Heart right ventricle (tissue), 16 donors: ENCODE measurements at places on chromosomes 12 and 14. TPM values are rescaled to one million over a fixed set of nuclear protein-coding genes. Genes with fewer than 3 reads are reported as not detected.
A peak's percentile ranks its signal among the peaks of the same experiment; 100 is the strongest.

The TOMM20L gene
- total RNA-seq = not detected

The ACACB gene
- total RNA-seq = 230 TPM

The ZDHHC22 gene
- total RNA-seq = not detected

- no peak for DNase-seq
Observed at GRCh38 chr14:98510392-98510791, 761.6 kb downstream of the BCL11B start.

The SLCO1B3 gene
- total RNA-seq = not detected

DNA sequence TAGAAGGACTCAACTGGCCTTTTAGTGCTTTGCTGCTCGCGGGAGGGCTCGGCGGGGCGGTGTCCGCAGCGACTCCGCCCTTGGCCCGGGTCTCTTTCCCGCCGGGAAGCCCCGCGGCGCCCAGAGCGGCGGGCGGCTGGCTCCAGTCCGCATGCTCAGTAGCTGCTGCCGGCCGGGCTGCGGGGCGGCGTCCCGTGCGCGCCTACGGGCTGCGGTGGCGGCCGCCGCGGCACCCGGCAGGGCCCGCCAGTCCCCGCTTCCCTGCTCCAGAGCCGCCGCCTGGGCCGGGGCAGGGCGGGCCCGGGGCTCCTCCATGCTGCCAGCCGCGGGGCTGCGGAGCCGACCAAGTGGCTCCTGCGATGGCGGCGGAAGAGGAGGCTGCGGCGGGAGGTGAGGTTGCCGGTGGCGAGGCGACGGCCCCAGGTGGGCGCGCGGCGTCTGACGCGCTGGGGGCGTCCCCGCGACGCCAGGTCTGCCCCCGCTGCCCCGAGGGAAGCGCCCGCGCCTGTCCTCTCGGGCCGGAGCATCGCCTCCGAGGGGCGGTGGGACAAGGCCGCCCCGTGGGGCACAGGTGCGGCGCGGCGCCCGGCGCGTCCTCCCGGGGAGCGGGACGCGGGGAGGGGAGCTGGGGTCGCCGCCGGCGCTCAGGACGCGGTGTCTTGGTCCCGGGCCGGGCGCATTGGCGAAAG, at the start of gene BMAL2:
TSS of gene BMAL2 (plus strand) at position 123 of the 689 bp plus-strand sequence. CDS start at position 360, 237 bp downstream.
- peak; percentile 46 for DNase-seq

The CRACR2A gene
- 6.2 TPM for total RNA-seq

DNA sequence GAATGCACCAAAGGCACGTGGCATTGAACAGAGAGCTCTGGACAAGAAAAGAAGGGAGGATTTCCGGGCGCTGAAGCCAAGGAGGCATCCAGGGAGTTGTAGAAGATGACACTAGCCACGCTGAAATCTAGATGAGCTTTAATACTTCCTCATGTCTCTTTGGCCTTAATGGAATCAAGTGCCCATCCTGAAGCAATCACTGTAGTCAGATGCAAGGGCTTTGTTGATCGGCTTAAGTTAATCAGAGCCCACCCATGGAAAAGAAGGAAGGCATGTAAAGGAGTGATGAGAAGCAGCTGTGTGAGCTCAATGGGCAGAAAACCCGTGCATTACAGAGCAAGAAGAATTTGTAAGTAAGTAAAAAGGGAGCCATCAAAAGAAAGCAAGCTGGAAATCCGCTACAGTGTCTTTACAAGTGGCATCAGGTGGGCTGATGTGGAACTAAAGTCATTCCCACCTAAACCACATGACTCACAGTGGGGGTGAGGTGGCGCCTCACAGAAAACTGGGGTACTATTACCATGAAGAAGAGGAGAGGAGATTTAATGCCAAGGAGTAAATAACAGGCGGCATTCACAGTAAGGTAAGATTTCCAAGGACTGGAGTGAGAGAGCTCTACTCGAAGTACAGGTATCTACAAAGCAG, 48.4 kb downstream of the NDUFA12 start:
- DNase-seq = no peak

- no peak for DNase-seq
Observed at GRCh38 chr14:42224053-42224888, 617.6 kb downstream of the LRFN5 start.

- peak; percentile 64 for DNase-seq
Observed at GRCh38 chr12:120903412-120904196, 554 bp downstream of the SPPL3 start.

The PCK2 gene
- total RNA-seq = 0.75 TPM

The TPPP2 gene
- total RNA-seq = 1.2 TPM

DNA sequence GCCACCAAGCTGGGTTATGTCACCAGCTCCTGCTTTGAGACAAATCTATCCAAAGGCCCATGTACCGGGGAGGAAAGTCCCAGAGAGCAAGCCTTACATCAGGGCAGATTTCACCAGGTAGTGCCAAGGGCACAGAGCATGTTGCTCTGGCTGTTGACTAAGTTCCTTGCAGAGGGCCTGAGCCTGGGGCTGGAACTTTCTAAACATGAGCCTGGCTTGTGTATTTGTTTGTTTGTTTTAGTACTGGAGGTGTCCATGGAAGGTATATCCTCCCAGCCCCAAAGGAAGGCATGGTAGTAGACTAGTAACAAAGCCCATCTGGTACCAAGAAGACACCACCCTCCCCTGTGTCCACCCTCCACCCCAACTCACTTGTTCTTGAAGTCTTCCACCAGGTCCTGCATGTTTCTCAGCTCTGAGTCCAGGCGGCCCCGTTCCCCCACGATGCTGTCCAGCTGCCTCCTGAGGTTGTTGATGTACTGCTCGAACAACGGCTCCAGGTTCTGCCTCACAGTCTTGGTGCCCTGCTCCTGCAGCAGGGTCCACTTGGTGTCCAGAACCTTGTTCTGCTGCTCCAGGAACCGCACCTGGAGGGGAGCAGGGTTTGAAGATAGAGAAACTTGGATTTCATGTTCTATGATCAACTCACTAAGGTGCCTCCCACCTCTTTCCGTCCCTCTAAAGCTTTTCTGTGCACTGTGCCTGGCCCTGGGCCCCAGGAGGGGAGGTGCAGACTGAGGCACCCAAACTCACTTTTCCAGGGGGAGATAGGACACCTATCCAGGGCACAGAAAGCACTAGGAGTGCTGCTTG, 1.4 kb downstream of the KRT5 start:
- no peak for DNase-seq

- DNase-seq = no peak
Observed at GRCh38 chr14:101439023-101439422, 122.3 kb upstream of the DIO3 start.

DNA sequence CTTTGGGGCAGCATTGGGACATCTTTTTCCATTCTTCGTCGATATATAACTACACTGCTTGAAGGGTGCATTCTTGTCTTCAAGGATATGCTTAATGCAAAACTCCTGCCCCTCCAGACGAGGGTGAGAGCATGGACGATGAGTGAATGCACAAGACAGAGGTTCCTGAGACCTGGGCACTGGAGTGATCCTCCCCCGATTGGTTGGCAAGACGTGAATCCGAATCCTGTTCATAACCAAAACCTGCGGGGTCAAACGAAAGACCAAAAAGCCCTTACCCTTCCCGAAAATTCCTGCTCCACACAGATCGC, 684 bp downstream of the KANSL2 start:
- no peak for DNase-seq

DNA sequence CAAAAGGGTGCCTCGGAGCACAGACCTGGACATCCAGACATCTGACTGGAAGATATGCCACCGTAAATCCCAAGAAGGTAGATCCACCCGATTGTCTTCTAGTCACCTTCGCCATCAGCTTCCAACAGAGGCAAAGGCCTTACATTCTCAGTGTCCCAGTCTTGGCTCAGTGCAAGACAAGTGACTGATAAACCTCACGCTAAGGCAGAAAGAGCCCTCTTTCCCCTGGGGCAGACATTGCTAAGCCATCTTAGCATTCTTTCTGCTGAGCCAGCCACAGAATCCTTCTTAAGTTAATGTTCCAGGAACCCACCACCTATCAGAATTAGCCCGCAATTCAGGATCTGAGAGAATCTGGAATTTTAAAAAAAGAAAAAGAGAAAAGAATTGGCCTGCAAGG, 4.3 kb upstream of the PLEKHG6 start:
- DNase-seq = no peak

DNA sequence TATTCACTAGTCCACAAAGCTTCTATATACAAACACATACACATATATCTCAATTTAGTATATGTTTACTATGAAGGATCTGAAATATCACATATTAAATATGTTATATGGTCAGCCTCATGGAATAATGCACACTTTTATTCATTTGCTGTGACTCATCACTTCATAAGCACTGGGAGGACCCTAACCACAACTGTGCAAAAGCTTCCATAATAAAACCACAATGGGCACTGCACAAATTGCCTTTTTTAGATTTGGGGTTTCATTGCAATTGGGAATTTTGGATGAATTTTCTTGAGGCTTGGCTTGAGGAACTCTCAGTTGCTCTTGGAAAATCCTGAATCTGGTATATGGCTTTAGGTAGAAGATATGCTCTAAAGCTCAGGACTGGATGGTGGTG, 399.4 kb downstream of the C12orf75 start:
- DNase-seq = no peak

The C12orf60 gene
- total RNA-seq = 4.2 TPM
